ENCODE measurements at places on chromosomes 6 and 20.
A peak's percentile ranks its signal among the peaks of the same experiment; 100 is the strongest.

DNA sequence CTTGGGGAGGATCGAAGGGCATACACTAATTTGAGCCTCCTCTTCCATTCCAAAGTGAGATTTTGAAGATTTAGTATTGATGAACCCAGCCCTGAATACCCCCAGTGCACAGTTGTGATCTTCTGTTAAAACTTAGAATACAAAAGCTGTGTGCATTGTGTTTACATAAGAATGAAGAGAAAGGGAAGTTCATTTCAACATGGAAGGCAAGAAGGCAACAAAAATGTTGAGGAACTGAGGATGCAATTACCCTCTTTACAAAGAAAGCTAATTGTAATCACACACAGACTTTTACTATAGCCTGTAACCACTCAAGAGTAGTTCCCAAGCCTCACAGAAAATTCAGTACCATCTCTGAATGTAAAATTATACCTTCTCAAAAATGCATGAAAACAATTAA is 49.3 kb downstream of the GFOD1 start:
- no peak for DNase-seq

DNA sequence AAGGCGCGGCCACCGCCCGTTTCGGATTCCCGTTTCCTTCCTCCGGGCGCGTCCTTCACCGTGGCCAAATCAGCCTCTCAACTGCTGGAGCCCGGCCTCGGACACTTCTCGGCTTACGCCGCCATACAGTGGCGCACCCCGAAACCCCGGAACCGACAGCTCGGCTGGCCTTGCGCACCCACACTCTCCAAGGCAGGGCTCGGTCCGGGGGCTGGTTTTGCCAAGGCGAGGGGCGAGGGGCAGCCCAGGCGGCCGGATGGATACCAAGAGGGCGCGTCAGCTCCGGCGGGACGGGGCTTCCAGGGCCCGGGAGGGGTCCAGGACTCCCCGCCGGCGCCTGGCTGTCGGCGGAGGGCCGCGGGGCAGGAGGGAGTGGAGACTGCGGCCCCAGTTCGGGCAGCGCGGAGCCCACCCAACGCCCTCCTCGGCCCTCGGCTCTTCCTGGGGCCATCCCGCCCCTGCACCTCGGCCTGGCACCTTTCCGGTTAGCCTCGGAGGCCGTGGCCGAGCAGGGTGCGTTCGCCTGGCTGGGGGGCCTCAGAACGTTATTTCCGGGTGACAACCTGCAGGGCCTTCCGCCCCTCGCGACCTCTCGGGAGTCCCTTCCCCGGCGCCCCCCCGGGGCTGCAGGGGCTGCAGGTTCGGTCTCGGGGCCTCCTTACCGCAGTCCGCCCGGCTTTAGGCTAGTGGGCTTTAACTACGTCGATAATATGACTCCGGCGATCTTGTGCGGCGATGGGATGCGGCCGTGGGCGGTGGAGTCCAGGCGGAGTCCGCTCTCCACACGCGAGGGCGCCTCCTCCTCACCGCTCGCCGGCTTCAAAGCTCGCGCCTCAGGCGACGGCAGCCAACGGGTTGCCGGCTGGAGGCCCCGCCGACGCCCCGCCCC is 697 bp upstream of the CEP43 start:
- DNase-seq = no peak

GRCh38 chr6:157652601-157653363 is 170.3 kb upstream of the SNX9 start:
- DNase-seq = no peak

GRCh38 chr6:30915591-30915946 is 1.5 kb downstream of the VARS2 start:
- DNase-seq = no peak

GRCh38 chr6:31607317-31607716 is 7.7 kb upstream of the AIF1 start:
- no peak for DNase-seq

DNA sequence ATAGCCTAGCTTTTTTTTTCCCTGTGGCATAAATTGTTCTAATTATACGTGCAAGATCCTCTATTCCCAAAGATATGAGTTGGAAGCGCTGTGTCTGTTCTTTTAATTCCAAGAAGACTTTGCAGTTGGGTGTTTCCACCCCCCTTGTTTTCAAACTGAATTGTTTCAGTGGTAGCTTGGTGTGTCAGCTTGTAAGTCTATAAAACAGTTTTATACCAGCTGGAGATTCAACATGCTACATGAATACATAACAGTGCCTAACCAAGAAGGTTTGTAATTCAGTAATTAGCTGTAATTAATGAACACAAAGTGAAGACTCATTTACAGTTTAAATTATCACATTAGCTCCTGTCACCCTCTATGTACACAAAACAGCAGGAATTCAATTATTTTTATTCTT is 154.0 kb downstream of the ZNF217 start:
- no peak for DNase-seq

- DNase-seq = no peak
Observed at GRCh38 chr20:54292185-54292584, 84.3 kb downstream of the PFDN4 start.

GRCh38 chr6:7909323-7910276 is 988 bp downstream of the TXNDC5 start:
- no peak for DNase-seq

DNA sequence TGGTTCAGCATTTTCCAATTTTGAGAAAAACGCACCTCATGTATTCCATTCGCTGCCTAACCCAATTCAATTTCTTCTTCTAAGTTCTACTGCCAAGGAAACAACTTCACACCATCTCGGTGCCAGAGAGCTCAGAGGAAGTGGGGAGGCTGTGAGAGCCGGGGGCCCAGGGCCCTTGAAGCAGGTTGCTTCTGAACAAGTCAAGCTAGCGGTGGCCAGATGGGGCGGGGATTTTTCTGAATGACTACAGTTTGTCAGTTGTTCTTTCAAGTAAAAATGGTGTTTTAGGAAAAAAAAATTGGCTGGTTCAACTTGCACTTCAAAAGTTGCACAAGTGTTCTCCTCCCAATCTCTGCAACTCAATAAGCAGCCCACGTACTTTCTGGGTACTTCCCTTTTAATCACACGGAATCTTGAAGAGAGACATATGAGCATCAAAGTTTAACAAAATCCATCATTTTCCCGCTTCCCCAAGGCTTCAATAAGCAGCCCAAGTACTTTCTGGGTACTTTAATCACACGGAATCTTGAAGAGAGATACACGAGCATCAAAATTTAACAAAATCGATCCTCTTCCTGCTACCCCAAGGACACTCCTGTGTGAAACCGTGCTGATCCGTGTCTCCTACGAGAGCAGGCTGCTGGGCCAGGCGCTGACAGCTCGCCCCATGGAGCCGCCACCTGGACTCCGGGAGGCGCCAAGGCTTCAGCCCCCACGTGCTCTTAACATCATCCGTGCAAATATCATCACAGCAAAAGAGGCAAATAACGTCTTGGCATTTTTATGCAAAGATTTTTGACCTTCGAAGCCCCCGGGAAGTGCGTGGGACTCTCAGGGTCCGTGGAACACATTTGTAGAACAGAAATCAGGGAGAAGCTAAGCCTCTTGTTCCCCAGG is 186.7 kb upstream of the PDE10A start:
- no peak for DNase-seq

GRCh38 chr6:2615251-2615650 is 135.5 kb downstream of the MYLK4 start:
- DNase-seq = no peak

- DNase-seq = peak; percentile 13
Observed at GRCh38 chr6:38671885-38672467, 31.0 kb downstream of the GLO1 start.

DNA sequence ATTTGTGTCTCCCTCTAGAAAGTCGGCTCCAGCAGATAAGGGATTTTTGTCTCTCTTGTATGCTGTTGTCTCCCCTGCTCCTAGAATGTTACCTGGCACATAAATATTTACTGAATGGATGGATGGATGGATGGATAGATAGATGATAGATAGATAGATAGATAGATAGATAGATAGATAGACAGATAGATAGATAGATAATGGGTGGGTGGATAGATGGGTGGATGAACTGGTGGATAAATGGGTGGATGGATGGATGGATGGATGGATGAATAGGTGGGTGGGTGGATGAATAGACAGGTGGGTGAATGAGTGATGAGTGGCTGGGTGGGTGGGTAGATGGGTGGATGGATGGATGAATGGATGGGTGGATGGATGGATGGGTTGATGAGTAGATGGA is 185.0 kb downstream of the NFATC2 start:
- no peak for DNase-seq

GRCh38 chr6:53517021-53517420 is 27.9 kb downstream of the GCLC start:
- no peak for DNase-seq

GRCh38 chr6:113855500-113856374 is 1.4 kb upstream of the MARCKS start:
- DNase-seq = peak; percentile 30

GRCh38 chr6:38039502-38039901 is 220.0 kb downstream of the ZFAND3 start:
- DNase-seq = no peak

GRCh38 chr20:49281913-49282467 is 4.1 kb upstream of the ZNFX1 start:
- DNase-seq = no peak

GRCh38 chr20:6944292-6944691 is 176.8 kb downstream of the BMP2 start:
- no peak for DNase-seq

DNA sequence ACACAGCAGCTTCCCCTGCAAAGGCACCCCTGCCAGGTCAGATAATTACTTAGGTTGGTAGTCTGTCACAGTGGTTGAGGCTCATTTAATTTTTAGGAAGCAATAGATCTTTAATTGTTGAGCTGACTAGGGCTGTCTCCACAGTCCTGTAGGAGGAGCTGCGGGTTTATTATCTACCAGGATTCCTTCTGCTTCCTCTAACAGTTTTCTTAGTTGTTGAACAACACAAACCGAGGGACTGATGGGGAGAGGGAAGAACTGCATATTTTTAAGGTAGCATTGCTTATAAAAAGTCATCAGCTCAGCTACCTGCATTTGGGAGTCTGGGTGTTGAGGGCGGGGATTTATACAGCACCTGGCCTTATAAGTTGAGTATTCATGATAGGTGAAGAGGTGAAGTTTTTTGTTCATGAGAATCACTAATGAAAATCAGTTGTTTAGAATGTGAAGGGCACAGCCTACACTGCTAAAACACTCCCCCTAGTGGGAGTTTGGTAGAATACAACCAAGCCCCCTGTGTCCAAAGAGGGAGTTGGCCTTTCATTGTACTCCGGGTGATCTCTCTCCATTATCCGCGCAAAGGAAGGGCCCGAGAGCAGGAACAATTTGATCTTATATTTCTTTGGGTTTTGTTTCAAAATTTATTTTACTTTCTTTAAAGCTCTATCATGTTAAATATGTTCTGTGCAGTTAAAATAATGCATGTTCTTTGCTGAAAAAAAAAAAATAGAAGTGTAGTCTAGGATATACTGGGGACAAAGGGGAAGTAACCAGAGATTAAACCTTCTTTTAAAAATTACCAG is 69.6 kb downstream of the SSR1 start:
- no peak for DNase-seq

- DNase-seq = no peak
Observed at GRCh38 chr6:36126553-36127458, 3.5 kb upstream of the MAPK13 start.

- DNase-seq = no peak
Observed at GRCh38 chr20:6384956-6385486, 262.2 kb upstream of the FERMT1 start.

DNA sequence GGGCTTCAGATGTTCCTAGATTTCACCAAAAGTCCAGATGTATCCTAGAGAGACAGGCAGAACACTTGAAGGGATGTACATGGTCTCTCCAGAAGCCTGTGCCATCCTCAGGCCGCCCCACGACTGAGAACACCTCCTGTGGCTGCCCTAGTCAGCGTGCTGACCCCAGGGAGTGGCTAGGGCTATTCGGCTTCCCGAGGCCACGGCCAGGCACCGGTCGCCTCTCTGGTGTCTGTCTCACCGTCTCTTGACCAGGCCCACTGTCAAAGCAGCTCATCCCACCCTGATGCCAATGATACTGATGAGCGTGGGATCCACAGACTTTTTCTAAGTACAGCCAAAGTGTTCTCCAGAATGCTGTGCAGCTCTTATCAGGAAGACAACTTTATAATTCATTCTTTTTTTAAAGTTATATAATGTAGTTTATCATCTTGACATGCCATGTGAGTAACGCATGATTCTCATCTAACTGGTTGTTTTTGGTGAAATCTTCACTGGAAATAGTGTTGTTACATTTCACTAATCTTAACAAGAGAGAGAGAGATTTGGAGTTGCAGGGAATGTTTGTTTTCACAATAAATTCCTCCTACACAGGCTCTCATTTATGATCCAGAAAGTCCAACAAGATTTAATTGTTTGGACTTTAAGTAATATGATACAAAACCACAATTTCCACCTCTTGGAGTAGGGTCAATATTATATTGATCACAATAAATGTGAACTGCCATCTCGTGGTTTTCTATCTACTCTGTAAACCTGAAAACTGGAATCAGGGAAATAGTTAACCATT is 41.7 kb upstream of the KLHL31 start:
- DNase-seq = no peak

DNA sequence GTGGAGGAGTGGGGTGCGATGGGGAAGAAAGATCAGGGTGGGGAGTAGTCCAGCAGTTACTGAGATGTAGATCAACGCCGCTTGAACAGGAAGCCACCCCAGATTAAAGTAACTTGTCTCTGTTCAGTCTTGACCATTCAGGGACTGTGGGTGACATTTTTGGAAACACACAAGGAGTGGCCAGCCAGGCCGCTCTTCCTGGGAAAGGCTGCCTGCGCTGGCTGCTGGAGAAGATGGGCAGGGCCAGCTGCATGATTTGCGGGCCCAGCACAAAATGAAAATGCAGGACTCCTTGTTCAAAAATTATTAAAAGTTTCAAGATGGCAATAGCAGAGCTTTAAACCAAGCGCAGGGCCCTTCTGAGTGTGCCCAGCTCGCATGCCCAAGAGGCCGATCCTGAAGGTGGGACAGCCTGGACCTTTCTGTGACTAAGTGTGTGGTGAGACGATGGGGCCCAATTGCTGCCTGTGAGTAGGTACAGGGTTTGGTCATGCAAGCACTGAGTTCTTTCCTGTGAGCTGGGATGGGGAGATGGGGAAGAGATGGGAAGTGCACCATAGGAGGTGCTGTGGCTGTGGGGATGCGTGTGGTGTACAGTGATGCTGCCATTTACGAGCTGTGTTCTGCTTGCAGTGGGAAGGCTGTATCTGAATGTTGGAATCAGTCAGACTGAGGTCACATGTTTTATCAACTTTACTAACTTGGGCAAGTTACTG is 51.3 kb downstream of the DAAM2 start:
- no peak for DNase-seq

- DNase-seq = no peak
Observed at GRCh38 chr6:53611889-53612288, 53.7 kb downstream of the KLHL31 start.
